CD8-positive, alpha-beta memory T cell (primary cell): ENCODE measurements at places on chromosomes 3 and 15.

- no peak for DNase-seq
These were observed 15.5 kb upstream of the MRPS22 start for GRCh38 chr3:139328356-139328755.

DNA sequence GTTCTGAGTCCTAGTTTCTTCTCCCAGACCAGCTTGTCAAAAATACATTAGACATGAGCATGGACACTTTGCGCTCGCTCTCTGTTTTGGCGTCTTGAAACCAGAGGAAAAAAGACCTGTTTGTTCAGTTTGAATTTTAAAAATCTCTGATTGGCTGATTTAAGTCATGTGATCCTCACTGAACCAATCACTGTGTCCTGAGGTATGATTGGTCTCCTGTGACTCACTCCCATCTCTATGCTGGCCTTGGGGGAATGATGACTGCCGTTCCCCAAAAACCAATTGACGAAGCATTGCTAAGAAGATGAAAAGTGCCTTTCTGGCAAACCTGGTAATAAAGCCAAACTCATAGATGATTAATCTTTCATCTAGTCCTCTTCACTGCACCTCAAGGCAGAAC, 256.5 kb downstream of the IL5RA start:
- no peak for DNase-seq

GRCh38 chr3:196621611-196622010, 17.9 kb upstream of the NRROS start:
- DNase-seq: no peak

- no peak for DNase-seq
These were observed 175.0 kb downstream of the KLF13 start for GRCh38 chr15:31501536-31502157.
